Brain pericyte (primary cell): ENCODE measurements at places on chromosomes 7 and 10.

GRCh38 chr7:2478800-2479199, 2.6 kb upstream of the GRIFIN start:
- no peak for DNase-seq

DNA sequence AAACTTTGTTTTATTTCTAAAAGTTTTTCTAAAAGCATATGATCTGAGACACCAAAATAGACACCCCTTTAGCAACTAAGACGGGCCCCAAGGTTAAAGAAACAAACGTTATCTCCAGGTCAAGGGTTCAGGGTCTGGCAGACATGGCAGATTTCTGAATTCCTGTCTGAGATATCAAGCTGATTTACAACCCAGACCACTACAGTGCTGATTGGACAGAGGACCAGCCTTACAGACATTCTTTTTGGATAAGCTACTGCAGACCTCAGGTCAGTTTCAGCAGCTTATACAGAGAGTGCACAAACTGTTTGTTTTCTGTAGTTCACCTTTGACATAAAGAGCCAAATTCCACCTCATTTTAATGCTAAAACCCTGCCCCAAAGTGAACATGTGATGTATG, 34.8 kb downstream of the SVOPL start:
- DNase-seq: no peak

GRCh38 chr7:158923928-158924511, 67.7 kb downstream of the DYNC2I1 start:
- no peak for DNase-seq

DNA sequence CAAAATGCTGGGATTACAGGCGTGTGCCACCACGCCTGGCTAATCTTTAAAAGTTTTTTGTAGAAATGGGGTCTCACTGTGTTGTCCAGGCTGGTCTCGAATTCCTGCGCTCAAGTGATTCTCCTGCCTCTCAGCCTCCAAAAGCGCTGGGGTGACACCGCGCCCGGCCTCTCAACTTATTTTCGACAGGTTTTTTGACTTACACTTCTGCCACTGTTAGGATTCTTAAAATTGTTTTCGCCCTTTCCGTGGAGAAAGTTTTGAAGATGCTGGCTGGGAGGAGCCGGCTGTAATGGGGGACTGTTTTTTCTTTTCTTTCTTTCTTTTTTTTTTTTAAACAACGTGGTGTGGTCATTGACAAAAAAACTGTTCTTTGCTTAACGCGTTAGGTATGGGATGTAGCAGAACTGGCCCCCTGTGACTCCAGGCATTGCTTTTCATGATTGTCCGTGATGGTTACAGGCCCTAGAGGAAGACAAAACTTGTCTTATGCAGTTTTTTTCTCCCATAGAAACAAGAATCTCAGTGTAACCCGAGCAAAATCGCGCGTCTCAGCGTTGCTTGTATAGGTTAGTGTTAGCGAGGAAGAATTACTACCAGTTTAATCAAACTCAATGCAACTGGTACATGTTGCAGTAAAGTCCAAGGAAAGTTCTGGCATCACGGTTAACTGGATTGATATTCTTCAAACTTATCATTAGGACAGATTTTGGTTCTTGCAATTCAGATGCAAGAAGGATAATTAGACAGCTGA, 72.2 kb downstream of the DAGLB start:
- DNase-seq: peak; percentile 18

DNA sequence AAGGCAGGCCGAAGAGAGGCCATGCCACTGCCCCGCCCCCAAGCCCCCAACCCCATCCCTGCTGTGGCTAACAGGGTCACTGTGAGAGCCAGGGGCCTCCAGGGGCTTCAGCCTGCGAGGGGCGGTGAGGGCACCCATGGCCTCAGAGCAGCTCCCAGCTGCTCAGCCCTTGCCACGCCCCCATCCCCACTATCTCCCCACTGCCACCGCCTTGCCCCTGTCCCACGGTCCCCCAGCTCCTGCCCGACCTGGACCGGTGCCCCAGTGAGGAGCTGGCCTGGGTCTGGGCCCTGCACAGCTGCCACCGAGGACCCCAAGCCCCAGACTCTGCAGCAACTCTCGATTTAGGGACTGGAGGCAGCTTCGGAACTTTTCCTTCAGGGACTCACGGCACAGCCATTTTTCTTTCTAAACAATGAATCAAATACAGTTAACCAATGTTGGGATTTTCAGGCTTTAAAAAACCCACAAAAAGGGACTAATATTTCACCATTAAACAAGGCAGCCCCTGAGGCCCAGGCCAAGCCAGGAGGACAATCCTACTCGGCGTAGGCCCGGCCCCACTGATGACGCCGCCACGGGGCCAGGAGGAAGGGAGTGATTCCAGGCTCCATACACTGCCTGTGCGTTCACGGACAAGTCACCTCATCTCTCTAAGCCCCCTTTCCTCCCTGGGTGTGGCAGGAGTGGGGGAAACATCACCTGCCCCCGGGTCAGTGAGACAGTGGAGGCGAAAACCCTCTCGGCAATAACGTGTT, 237.1 kb downstream of the ELFN1 start:
- no peak for DNase-seq
